ENCODE measurements at places on chromosomes 13 and 19.

GRCh38 chr13:75739244-75739868 lies 103.2 kb downstream of the LMO7 start:
- DNase-seq: no peak

GRCh38 chr19:3057275-3057714 lies 5.0 kb downstream of the TLE5 start:
- DNase-seq: no peak

DNA sequence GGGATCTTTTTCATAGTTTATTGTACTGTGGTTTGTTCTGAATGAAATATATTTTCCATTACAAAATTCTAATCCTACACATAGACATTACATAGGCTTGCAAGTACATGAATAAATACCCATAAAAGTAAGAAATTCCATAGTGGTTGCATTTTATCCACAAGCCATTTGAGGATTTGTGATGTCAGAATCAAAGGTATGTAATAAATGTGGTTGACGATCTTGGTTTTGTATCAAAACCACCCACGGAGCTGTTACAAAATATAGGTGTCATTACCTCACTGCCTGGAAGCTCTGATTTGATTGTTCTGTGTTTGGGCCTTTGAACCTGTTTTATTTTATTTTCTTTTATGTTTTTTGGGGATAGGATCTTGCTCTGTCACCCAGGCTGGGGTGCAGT lies 125.1 kb downstream of the NALCN start:
- DNase-seq: no peak

DNA sequence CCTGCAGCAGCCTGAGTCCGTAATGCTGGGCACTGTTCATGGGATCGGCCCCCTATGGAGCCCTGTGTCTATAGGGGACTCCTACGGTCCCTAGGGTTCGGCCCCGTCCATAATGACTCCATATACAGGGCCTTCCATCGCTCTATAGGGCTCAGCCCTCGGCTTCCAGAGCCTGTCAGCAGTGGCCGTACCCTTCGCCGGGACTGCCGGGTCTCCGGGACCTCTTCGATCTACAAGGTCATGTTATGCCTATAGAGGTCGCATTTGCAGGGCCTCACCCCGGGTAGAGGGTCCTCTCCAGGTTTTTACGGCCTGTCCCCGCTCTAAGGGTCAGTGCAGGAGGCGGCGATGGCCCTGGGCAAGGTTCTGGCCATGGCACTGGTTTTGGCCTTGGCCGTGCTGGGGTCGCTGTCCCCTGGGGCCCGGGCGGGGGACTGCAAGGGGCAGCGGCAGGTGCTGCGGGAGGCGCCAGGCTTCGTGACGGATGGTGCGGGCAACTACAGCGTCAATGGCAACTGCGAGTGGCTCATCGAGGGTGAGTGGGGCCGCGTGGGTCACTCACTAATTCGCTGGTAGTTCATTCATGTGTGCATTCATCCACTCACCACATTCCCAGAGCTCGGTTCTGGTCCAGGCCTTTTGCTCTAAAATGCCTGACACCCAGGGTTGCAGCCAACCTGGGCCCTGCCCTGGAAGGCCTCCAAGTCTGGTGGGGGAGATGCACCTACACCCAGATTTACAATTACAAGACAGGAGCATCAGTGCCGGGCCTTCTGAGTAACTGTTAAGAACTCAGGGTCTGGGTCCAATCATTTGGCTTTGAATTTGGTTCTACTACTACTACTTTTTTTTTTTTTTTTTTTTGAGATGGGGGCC lies 699 bp downstream of the MEGF8 start:
- no peak for DNase-seq

DNA sequence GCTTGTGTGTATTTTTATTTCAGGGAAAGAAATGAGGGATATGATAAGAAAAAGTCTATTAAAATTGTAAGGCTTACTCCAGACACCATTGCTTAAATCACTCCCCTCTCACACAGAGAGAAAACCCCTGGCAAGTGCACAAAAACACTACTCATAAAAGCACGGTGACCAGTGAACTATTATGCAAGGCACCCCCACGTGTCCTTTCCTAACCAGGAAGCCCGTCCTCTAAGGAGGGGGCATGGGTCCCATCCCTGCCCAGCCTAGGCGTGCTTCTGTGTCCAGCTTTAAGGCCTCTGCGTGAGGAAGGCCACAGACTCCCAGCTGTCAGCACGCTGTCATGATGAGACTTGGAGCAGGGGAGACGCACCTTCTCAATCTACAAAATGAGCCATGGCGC lies 83.5 kb downstream of the SLC7A1 start:
- no peak for DNase-seq

DNA sequence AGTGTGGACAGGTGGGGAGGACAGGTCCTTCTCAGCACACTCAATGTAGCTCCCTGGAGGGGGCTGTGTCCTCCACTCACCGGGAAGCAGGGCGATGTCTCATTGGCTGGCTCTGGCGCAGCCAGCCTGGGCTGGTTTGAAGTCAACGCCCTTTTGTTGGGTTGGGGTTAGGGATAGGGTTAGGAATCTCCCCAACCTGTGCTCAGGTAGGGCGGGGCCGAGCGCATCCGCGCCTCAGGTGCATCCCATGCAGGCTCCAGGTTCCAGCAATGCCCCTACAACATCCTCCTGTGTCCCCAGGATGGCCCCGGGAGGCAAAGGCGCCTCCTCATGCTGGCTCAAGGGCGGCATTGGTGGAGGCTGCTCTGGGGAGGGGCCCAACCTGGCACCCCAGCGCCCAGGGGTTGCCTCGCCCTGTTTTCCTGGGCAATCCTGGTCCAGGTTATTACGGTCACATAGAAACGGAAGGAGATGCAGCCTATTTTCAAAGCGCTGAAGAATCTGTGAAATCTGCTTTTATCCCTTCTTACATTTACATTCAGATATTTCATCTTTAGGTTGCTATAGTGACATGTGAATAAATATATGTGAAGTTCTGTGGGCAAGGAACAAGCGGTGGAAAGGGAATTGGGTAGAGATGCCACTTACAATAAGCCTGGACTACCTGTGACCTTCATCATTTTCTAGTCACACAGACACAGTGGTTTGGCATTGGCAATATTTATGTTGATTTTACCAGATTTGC lies 74.3 kb downstream of the TM9SF2 start:
- DNase-seq: no peak

- DNase-seq: no peak
Measured at GRCh38 chr13:72198967-72199560, 332.1 kb upstream of the DACH1 start.

- DNase-seq: no peak
Measured at GRCh38 chr13:20869540-20869939, 33.0 kb downstream of the XPO4 start.

- DNase-seq: no peak
Measured at GRCh38 chr13:85586422-85586831, 212.8 kb downstream of the SLITRK6 start.

DNA sequence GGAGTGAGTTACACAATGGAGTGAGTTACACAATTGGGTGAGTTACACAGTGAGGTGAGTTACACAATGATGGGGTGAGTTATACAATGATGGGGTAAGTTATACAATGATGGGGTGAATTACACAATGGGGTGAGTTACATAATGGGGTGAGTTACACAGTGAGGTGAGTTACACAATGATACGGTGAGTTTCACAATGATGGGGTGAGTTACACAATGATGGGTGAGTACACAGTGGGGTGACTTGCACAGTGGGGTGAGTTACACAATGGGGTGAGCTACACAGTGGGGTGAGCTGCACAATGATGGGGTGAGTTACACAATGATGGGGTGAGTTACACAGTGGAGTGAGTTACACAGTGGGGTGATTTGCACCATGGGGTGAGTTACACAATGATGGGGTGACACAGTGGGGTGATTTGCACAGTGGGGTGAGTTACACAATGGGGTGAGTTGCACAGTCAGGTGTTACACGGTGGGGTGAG lies 52.5 kb upstream of the GAS6 start:
- DNase-seq: no peak

DNA sequence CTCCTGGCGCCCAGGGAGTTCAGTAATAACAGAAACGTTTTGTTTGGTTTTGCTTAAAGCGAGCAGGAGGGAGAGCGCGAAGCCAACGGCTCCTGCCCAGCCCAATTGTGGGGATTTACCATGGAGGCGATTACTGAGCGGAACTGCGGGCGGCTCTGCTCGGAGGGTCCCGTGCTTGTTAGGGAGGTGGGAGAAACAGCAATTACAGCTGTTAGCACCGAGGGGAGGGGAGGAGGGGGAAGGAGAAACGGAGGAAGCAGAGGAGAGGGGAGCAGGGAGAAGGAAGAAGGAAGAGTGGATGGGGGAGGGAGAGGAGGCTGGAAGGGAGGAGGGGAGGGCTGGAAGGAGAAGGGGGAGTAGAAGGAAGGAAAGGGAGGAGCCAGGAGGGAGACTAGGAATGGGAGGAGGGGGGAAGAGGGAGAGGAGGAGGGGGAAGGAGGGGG lies 7.7 kb upstream of the ONECUT3 start:
- no peak for DNase-seq

- DNase-seq: no peak
Measured at GRCh38 chr19:30144802-30145201, 202.8 kb downstream of the URI1 start.

DNA sequence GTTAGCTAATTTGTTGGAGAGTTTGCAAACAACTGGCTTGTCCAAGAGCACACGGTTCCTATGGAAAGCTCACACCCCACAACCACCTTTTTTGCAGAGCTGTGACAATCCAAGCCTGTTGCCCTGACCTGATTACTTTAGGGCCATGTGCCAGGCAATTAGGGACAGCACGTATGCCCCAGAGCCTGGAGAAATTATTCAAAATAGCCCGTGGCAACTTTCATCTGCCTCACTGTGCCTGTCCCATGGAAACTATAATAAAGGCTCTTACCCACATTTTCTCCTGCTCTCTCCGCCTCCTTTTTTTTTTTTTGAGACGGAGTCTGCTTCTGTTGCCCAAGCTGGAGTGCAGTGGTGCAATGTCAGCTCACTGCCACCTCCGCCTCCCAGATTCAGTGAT lies 18.6 kb upstream of the FBN3 start:
- no peak for DNase-seq

GRCh38 chr19:42150911-42151361 lies 18.7 kb upstream of the POU2F2 start:
- no peak for DNase-seq

DNA sequence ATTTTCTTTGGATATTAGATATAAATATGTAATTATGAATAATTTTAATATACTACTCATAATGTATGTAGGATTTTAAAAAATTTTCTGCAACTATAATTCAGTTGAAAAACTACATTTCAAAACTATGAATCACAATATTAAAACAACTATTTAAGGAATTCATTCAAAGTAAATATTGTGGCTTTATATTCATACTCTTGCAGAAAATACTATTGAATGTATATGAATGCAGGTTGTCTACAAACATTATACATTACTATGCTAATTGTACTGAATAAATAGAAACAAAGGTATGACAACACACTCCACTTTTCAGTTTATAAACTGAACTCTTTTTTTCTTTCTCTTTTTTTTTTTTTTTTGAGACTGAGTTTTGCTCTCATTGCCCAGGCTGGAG lies 14.2 kb downstream of the ZNF91 start:
- no peak for DNase-seq

DNA sequence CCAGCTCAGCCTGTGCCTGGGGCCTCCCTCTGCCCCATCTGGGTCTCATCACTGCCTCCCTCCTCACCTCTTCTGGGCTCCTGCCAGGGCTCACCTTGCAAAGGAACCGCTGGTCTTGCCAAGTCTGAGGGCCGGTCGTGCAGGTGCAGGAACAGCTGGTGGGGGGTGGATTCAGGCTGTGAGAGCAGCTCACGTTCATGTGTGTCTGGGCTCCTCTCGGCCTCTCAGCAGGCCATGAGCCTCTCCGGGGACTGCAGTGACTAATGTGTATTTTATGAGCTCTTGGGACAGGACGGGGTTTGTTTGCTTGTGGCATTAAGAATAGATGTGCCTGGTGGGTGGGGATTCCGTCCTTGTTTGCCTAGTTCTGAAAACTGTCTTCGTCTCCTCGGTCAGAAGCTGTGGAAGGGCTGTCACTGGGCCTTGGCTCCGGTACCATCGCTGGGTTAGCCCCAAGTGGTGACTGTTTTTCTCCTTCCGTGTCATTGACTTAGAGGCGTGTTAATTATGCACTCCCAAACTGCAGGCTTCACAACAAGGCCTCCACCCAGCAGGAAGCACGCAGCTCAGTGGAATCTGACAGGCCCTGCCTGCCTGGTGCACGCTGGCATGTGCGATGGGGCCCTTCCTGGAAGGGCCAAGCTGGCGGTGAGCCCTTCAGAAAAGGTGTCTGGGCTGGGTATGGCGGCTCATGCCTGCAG lies 77.6 kb downstream of the KDM4B start:
- DNase-seq: no peak

- no peak for DNase-seq
Measured at GRCh38 chr13:44679597-44679996, 103.5 kb upstream of the TSC22D1 start.

DNA sequence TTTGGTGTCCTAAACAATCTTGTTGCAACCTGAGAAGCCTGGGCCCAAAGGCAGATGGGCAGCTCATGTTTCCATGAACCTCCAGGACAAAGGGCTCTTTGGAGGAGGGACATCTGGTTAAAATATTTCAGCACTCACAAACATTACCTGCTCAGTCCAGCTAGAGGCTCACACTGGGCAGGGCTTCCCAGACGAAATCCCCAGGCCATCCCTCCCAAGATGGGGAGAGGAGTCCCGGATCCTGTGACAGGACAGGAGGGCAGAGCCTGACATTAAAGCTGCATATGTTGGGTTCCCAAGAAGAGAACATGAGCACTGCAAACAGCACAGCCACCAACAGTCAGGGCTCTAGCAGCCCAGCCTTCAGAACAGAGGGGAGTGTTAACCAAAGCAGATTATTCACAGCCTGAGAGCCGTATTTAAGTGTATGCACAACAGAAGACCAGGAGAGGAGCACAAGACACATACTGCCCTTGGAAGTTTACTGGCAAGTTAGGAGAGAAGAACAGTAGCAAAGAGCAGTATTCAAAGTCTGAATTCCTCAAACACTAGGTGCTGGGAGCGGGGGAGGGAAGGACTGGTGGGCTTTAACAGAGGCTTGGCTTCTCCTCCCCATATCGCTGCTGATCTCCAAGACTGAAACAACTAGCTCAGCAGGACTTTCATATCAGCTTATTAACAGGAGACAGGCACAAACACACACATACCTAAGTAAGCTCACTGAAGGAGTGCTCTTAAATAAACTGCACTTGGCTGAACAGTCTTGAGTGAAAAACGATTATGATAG lies 12.3 kb downstream of the ATP7B start:
- DNase-seq: no peak

DNA sequence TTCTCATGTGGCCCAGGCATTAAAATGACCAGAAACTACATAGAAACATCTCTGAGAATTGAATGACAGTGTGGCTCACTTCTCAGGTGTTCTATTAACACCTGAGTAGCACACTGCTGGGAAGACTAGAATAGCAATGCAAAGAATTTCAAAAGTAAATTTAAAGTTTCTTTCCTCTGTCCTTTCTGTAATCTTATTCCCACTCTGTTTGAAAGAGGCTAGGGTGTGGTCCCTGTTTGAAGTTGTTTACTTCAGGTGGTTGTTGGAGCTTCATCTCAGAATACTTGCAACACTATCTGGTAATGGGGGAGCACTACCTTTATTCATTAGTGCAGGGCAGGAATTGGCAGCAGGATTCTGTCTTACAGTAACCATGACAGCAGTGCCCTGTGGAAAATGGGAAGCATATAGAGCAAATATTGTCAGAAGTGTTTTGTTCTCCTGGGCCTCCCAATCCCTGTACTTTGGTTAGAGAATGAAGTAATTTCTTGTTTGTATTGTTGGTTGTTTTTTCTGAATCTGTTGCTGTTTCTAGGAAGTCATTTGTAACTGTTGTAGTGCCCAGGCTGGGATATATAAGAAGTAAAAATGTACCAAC lies 1210.2 kb upstream of the ATXN8OS start:
- no peak for DNase-seq

Data from stimulated activated CD4-positive, alpha-beta T cell treated with anti-CD3 and anti-CD28 coated beads, Interleukin-2, amount 100 ng/mL, for 48 hours (primary cell).